ENCODE measurements at places on chromosomes 2 and 18.

DNA sequence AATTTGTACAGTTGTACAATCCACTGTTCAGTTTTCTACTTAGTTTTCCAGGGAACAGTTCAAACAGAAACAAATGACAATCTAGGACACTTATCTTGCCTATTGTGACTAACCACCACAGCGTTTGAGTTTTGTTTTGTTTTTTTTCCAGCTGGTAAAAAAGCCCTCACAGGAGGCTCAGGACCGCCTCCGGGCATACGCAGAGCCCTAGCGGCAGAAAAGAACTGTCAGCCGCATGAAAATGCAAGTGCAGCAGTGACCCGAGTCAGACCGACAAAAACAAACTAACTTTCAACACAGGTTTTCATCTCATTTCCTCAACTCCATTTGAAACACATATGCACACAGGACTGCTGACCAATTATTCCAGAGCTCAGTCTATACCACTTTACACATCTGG is 68.6 kb downstream of the STEAP3 start:
- no peak for DNase-seq

DNA sequence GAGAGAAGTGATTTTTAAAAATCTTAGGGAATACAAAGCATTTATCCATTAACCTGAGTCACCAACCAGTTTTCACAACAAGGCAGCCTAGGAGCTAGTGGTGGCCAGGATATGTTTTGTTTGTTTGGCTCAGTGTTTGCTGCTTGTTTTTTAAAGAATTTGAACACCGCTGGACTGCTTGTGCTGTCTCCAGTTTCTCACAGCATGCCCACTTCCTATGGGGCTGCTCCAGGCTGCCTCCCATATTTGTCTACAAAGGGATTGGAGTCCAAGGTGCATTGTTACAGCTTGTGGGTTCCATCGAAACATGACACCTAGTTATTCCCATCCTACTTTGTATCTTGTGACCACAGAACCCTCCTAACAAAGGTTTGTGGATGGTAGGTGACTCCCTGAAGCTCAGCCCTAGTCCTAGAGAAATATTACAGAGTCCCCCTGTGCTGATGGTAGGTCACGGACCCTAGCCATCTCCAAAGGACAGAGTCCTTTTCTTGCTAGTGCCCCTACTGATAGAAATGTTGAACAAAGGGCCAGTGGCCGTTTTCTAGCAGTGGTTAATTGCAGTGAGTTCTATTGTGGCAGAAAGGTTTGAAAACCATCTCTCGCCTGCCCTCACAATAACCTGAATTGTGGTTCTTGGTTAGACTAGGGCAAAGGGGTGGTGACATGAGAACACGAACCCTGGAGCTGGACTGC is 23.2 kb downstream of the GPR39 start:
- DNase-seq, result no peak

DNA sequence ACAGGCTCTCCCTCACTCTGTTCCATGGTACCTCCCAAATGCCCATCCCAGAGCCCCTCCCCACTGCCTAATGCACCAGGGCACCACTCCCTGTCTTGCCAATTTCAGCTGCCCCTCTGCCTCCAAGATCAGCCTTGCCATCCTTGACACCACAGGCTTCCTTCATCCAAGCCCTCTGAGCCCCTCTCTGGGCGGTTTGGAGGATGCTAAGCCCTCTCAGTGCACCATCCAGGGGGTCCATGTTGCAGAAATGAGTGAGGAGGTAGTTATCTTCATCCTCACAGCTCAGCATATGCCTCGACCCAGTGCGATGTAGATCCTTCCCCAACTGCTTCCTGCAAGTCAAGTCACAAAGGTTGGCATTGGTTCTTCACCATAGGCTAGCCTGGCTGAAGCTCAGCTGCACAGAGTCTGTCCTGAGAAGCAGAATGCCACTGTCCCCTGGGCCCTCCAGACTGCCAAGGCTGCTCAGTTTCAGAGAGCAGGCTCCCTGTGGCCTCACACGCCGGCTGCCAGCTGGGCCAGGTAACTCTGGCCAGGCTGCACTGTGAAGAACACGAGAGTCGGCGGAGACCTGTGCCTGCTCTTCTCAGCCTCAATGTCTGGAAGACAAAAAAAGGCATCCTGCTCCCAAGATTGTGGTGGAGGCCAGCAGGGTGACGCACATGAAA is 9.9 kb upstream of the MAP3K2 start:
- no peak for DNase-seq

GRCh38 chr2:196980473-196980872 is 54.0 kb upstream of the PGAP1 start:
- no peak for DNase-seq

DNA sequence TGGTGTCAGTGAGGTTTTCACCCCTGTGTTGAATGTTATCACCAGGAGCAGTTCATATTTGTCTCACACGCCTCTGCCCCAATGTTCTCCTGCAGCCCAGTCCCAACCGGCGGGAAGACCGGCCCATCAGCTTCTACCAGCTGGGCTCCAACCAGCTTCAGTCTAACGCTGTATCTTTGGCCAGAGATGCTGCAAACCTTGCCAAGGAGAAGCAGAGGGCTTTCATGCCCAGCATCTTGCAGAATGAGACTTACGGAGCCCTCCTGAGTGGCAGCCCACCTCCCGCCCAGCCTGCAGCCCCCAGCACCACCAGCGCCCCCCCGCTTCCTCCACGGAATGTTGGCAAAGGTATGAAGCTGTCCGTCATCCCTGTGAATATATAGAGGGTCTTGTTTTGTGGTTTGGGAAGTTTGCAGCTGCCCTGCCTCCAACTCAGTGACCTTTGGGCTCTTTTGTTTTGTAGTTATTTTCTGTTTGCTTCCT is 35.1 kb downstream of the ITGB1BP1 start:
- no peak for DNase-seq

DNA sequence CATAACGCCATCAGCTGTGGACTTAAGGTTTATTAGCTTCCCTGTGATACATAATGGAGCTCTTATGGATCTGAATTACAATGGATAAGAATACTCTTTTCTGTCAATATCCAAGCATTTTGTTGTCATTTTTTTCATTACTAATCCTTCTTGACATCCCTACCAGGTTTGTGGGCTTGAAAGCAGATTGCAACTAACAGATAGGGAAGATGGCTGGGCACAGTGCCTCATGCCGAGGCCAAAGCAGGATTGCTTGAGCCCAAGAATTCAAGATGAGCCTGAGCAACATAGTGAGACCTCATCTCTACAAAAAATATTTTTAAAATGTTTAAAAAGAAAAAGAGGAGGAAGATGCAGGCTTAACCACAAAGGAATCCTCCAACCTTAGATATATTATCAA is 42.4 kb downstream of the ASXL2 start:
- no peak for DNase-seq

GRCh38 chr2:242053921-242054320 is 184.4 kb downstream of the RTP5 start:
- DNase-seq, result no peak

DNA sequence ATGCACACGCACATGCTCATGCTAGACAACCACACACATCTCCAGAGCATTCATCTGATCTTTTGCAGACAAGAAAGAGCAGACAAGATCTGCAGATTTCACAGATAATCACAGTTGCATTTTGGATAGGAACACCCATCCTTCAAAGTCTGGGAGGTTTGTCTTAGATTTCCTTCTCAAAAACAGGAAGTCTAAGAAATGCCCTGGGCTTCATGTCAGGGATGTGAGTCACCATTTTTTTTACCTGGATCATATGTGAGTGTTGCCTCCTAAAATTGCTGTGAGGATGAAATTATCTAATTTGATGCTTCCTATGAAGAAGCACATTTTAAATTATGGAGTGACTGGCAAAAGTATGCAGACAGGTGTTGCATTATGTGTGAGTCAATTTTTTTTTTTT is 46.1 kb downstream of the SRD5A2 start:
- DNase-seq, result no peak

GRCh38 chr18:63617049-63617914 is 26.8 kb downstream of the SERPINB4 start:
- no peak for DNase-seq

- no peak for DNase-seq
Measured at GRCh38 chr2:106127282-106127771, 66.8 kb downstream of the UXS1 start.

- DNase-seq, result no peak
Measured at GRCh38 chr2:30997979-30998378, 140.3 kb downstream of the GALNT14 start.

DNA sequence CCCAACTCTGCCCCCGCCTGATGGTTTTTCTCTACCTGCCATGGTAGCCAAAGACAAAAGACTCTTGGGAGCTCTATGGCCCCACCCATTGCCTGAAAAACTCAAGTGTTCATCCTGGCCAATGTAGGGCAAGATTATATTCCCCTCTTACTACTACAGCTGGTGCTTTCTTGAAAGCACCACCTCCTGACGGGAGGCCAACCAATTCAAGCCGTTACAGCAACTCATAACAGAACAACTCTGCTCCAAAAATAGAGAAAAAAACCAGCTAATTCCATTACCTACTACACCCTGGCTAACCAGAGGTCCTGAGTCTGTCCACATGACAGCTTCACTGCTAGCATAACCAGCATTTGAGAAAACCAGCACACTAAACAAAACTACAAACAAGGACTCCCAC is 127.5 kb upstream of the GAREM1 start:
- DNase-seq, result no peak

DNA sequence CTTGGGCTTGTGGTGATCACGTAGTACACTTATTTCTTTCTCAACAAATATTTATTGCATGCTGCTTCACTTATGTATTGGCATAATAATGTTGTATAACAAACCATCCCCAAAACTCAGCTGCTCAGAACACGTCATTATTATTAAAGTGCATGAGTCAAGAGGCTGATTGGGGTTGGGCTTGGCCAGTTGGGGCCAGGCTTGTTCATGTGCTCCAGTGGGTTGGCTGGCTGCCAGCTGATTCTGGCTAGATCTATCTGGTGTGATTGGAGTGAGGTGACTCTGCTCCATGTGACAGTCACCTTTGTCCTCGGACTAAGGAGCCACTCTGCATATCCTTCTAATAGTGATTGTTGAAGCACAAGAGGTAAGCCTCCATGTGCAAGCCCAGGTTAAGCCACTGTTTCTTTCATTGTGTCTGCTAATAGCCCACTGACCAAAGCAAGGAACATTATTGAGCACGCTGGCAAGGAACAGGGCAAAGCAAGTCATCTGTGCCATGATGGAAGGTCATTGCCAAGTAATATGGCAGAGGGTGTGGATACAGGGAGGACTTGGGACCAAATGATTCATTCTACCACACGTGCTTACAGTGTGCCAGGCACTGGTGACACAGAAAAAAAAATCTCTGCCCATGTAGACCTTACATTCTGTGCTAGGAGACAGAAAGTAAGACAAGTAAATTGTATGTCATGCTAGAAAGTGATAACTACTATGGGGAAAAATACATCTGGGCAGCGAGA is 63.3 kb upstream of the TMEM182 start:
- DNase-seq, result peak; percentile 82

- DNase-seq, result no peak
Measured at GRCh38 chr2:15691586-15692310, 100.1 kb downstream of the DDX1 start.

- no peak for DNase-seq
Measured at GRCh38 chr2:170917957-170918356, 11.1 kb upstream of the GORASP2 start.

- DNase-seq, result peak; percentile 58
Measured at GRCh38 chr2:174027956-174028355, 62.8 kb upstream of the SP3 start.

GRCh38 chr2:31950946-31951562 is 59.8 kb downstream of the MEMO1 start:
- DNase-seq, result no peak

DNA sequence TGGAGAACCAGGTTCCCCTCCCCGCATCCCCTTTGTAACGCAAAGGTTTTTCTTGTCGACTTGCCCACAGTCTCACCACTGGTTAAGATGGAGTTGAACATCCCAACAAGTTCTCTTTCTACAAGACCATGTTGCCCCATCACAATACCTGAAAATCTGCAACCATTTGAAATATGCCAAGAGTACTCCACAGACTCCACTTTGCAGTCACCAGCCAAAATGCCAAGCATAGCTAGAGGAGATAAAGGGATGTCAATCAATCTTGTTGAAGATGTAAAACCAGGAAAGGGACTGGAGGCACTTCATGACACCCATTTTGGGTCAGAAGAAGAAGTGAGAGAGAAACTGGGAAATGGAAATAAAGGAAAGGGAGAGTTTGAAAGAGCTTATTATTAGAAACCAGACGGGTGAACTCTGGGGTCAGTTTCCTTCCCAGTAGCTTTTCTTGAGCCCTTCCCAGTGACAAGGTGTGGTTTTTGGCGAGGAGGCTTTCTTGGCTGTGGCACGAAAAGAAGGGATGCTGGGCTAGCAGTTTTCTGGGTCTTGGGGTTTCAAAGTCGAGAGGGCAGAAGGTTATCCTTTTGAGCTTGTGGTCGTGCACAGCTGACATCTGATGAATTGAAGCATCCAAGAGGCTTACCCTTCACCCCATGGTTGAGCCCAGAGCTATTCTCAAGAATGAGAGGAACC is 79.3 kb downstream of the ACAA2 start:
- DNase-seq, result no peak

DNA sequence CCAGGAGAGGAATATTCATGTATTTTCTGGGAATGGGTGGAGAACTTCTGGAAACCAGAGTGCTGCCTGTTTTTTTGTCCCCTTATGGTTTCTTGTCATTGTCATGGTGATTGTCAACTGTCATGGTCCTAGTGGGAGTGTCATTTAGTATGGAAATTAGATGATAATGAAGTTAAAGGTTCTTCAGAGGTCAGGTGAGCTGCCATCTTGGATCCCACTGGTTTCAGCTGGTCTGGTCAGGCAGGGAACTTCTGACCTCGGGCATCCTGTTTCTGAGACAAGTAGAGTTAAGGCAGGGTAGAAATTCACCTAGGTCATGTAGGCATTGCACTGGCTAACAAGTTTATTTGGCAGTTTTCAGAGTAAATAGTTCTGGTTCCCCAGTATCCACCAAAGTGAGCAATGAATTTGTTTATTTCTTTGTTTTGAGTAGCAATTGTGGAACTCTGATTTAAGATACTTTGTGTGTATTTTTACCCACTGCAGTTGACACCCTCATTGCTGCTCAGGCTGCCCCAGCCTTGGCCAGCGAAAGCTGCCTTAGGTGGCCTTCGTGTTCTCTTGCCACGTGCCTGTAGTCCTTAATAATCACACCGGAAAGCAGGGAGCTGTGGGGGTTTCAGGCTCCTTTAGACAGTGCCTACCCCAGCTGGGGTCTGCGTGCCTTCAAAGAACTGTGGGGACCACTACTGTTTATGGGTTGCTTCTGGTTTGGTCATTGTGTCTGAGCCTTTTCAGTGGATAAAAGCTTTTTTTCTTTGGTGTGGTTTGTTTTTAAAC is 48.7 kb downstream of the NCK2 start:
- DNase-seq, result no peak

- DNase-seq, result peak; percentile 24
Measured at GRCh38 chr2:226308986-226309385, 490.6 kb downstream of the IRS1 start.

DNA sequence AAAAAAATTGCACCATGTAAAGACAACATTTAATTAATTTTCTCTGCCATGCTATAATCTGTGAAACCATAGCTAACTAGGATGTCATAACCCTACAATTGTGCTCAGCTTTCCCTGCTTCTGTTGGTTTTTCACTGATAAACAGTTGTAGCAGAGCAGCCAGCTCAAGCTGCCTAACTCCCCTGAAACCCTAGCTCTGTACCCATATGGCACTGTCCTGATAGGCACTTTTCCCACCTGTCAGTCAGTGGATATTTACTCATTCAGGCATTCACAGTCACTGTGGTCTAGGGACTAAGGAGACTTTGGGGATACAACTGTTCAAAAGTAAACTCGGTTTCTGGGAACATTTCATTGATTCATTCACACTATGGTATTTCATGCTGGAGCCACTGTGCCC is 407.0 kb downstream of the DSEL start:
- no peak for DNase-seq

All from stomach (tissue), 19 donors.